LHCN-M2 (cell line): ENCODE measurements at places on chromosomes 12 and 14. TPM values are rescaled to one million over a fixed set of nuclear protein-coding genes. Genes with fewer than 3 reads are reported as not detected.
A peak's percentile ranks its signal among the peaks of the same experiment; 100 is the strongest.

DNA sequence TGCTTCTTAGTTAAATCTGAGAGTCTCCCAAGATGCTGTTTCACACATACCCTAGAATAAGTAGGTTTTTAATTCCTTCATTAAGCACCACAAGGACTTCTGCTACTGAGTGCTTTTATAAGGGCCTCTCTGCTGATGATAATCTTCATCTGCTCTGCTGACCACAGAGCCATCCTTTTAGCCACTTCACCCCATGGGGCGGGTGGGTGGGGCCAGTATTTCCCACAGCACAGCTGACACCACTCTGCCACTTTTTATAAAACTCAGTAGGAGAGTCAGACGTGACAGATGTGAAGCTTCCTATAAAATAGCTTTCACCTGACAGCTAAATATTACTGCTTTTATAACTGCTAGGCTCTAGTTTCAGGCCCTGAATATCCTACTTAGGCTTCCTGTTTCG lies 20.3 kb downstream of the FCF1 start:
- DNase-seq = peak; percentile 46

GRCh38 chr12:79732638-79733037 lies 41.9 kb upstream of the PAWR start:
- no peak for DNase-seq

- DNase-seq = no peak
These were observed 3.1 kb downstream of the FKBP4 start for GRCh38 chr12:2797721-2798418.

GRCh38 chr14:76708028-76708427 lies 53.2 kb upstream of the VASH1 start:
- DNase-seq = no peak

DNA sequence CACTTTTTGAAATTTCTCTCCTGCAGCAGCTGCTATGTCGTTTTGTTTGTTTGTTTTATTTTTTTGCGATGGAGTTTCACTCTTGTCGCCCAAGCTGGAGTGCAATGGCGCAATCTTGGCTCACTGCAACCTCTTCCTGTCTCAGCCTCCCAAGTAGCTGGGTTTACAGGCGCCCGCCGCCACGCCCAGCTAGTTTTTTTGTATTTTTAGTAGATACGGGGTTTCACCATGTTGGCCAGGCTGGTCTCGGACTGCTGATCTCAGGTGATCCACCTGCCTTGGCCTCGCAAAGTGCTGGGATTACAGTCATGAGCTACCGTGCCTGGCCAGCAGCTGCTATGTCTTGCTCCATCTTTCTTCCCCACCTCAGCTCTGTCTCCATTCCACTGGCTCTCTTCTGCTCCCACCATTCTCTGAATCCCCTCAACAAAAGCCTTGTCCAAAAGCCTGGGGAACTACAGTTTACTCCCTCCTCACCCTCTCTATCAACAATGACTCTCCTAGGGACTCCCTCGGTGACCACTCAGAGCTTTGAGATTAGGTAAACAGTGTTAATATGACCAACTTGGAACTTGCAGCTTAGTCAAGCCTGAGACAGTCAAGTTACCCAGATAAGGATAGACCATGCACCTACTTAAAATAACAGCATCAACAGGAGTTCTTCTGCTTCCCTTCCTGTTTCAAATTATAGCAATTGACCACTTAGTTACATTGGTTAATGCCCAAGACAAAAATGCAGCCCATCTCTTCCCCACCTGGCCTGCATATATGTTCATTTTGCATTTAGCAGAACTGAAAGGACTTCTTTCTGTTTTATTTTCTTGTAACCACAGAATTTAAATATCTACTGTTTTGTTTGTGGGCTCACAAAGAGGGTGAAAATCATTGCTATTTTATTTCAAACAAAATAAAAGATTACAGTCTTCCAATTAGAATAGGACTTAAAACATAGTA lies 189.0 kb upstream of the AMIGO2 start:
- no peak for DNase-seq

DNA sequence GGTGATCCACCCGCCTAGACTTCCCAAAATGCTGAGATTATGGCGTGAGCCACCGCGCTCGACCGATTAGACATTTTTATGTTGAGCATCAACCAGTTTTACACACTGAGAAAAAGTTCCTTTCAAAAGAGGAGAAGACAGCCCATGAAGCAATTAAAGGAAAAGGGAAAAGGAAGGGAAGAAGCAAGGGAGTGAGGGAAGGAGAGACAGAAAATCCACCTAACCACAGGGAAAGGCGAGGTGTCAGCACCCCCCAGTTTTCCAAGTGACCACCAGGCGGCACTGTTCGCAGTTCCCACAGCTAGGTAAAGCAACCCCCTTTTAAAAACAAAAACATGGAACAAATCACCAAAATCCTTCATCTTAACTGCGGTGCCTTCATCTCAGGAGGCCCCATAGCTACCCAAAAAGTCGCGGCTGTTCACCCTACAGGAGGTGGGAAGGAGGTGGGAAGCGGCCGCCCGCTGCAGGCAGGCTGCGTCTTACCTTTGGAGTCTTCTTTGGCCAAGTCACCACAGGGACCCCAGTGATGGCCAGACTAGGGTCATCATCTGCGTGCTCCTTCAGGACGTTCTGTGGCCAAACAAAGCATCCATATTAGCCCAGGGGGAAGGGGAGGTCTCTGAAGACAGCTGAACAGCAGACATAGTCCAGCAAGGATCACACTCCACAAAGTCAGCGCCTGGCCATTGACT lies 86.6 kb downstream of the KDM2B start:
- DNase-seq = peak; percentile 19

DNA sequence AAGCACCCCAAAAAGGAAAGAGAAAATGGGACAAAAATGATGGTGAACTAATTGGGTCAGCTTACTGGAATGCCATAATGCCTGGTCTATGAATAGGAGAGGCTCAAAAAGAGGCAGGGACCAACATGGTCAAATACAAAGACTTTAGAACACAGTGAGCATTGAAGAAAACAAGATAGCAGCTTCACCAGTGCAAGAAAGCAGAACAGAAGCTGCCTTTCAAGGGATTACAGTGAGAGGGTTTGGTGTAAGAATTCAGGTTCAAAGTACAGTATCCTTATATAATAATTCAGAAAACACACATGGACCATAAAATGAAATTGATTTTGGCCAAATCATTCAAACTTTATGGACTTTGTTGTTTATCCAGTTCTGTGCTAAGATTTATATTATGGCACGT lies 162.1 kb downstream of the NAV3 start:
- DNase-seq = no peak

DNA sequence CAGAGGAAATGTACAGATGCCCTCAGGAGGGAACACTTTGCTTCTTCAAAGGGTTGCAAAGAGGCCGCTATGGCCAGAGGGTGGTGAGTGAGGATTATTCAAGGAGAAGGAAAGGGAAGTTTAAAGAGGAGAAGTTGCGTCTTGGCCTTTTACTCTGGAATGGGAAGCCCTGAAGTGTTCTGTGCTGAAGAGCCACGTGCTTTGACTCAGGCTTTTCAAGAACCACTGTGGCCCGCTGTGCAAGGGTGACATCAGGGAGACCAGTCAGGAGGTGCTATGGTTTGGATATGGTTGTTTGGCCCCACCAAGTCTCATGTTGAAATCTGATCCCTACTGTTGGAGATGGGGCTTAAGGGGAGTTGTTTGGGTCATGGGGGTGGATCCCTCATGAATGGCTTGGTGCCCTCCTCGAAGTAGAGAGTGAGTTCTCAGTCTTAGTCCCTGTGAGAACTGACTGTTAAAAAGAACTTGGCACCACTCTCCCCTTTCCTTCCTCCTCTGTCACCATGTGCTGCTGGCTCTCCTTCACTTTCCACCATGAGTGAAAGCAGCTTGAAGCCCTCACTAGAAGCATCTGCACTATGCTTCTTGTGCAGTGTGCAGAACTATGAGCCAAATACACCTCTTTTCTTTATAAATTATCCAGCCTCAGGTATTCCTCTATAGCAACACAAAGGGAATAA lies 66.1 kb upstream of the DUSP6 start:
- no peak for DNase-seq

DNA sequence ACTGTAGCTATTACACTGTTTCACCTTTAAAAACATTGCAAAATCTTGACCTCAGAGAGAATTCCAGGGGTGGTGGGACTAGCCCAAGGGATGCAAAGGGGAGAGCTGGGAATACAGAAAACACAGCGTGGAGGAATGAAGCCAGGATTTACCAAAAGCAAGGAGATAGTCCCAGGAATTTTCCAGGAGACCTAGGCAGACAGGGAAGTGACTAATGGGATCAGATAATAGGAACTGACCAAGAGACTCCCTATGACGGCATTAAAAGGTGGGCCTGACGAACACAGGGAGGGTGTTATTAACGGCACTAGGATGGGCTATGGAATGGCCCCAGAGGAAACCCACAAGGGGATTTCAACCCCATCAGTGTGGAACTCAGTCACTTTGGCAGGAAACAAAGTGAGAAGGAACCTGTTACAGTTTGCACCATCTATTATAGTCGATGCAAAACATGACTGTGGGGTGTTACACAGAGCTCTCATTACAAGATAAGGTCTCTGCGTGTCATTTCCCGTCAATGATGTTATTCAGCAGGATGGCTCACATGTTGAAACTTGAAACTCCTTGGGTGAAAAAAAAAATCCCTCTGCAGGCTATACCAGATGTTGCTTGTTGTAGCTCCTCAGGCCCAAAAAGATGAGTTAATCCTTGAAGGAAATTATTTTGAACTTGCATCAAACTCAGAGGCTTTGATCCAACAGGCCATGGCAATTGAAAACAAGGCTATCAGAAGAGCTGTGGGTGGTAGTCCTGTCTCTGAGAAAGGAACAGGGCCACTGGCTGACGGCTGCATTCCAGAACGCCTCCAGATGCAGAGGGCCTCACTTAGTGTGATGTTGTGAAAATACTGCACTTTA lies 58.7 kb downstream of the DRAM1 start:
- peak; percentile 83 for DNase-seq

GRCh38 chr12:71141378-71141926 lies 16.3 kb downstream of the TSPAN8 start:
- DNase-seq = no peak

DNA sequence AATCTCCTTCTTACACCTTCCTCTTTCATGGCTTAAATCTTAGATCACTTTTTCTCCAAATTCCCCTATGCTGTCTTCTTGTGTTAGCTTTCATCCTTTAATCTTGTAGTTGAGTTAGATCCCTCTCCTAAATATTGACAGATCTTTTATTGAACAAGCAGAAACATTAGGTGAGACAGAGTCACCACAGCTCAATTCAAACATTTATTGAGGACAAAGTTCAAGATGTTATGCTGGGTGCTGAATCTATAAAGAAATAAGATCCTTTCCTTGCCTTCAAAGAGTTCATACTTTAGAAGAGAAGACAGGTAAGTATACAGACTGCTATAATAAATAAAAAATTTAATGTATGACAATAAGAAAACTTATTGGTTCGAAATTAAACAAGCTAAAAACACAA lies 109.7 kb downstream of the TXNDC16 start:
- DNase-seq = no peak

- no peak for DNase-seq
These were observed 101.4 kb upstream of the PPM1H start for GRCh38 chr12:63036216-63036973.

The ACSS3 gene
- 5.0 and 6.8 TPM in 2 replicates for total RNA-seq

The SOS2 gene
- 21.1 and 23.0 TPM in 2 replicates for total RNA-seq

The CLEC6A gene
- not detected in 2 replicates for total RNA-seq

The RNFT2 gene
- 0.64 and 1.6 TPM in 2 replicates for total RNA-seq

The MBIP gene
- 8.9 and 10.4 TPM in 2 replicates for total RNA-seq
